ENCODE measurements at places on chromosomes 7 and 10. TPM values are rescaled to one million over a fixed set of nuclear protein-coding genes. Genes with fewer than 3 reads are reported as not detected.

Gene CYP51A1
- total RNA-seq: 38.9 TPM

GRCh38 chr7:30913821-30914515 is 2.3 kb downstream of the AQP1 start:
- DNase-seq: no peak

GRCh38 chr10:13349463-13350274 is 1.6 kb upstream of the SEPHS1 start:
- DNase-seq: peak; percentile 41

GRCh38 chr10:34988397-34989067 is 101.6 kb downstream of the CUL2 start:
- no peak for DNase-seq

DNA sequence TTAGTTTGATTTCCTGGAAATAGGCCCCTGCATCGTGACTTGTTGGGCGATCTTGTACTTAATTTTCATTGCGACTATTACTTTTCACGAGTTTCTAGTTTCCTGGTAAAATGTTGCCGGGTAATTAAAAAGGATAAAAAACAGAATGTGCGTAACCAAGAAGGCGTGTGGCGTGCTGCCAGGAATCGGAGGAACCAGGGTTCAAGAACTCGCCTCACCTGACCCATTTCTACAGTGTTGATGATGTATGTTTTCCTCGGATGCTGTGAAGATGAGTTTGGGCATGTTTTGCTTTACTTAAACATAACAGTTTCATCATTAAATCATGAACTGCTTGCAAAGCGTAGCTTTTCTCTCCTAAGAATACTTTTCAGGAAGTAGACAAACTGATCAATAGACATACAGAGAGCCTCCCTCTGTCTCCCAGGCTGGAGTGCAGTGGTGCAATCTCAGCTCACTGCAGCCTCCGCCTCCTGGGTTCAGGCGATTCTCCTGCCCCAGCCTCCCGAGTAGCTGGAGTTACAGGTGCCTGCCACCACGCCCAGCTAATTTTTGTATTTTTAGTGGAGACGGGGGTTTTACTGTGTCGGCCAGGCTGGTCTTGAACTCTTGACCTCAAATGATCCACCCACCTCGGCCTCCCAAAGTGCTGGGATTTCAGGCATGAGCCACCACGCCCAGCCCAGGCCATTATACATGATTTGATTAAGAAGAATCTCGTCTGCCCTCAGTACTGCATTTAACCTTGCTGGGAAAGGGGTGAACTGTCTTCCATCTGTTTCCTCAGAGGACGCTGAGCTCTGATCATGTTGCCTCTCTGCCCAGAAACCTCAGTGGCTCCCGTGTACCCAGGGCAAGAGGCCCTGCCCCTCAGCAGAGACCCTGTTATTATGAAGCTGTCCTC is 9.1 kb downstream of the FOXK1 start:
- DNase-seq: no peak

- no peak for DNase-seq
Measured at GRCh38 chr10:32061440-32061839, 5.2 kb upstream of the KIF5B start.

DNA sequence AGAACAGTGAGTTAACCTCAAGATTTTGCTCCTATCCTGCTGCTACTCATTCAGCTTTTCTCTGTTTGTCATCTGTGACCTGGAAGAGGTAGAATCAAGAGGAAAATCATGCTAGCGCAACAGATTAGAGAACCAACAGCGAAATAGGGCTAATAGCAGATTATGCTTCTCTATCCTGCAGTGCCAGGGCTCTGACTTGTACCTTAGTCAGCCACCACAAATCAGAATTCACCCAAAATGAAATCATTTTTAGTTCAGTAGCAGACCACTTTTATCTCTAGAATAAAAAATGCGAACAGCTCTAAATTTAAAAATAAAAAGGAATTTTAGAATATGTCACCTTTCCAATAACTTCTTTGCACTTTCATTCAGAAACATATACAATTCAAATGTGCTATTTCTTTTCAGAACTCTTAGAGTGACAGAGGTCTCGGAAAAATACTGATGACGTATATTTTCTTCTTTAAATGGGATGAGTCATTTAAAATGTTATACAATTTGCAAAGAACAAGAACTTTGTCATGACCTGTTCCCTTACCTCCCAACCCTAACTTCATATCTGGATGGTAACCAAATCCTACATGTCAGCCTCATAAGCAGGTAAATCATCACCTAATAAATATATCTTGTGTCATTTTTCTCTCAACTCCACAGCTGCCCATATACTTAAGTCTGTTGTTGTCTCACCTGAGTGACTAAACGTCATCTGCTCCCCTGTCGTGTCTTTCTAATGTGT is 896.4 kb downstream of the PCDH15 start:
- DNase-seq: no peak

Gene CALCR
- not detected for total RNA-seq

GRCh38 chr7:1087952-1088920 is at the start of gene GPER1:
TSS of gene GPER1 (plus strand) at chr7:1088113. CDS start at chr7:1091729, 3,616 bp downstream.
- DNase-seq: peak; percentile 34

- DNase-seq: no peak
Measured at GRCh38 chr7:1486571-1486970, 17.6 kb downstream of the INTS1 start.

DNA sequence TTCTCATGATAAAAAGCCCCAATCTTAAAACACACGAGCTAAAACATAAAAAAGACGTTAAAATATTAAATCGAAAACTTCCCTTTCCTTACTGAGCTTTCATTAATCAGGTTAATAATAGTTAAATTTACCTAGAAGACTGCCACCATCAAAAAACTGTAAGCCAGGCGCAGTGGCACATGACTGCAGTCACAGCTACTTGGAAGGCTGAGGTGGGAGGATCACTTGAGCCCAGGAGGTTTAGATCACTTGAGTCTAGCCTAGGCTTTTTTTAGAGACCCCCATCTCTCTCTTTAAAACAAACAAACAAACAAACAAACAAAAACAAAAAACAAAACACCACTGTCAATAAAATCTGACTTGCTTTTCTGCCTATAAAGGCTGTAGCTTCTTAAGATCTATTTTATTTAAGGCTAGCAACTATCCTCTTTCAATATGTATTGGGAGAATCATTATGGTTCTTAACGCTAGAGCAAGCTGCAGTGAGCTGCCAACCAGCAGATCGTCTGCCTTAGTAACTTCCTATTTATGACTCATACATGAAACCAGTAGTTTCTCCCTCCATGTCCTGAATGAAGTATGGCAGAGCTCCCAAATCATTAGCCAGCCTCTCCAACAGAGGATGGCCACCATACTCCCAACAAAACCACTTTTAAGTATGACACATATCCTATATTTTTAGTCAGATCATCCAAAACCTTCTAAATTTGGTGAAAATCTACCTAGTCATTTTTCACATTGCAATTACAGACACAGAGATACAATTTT is 163.7 kb downstream of the SRPK2 start:
- peak; percentile 92 for DNase-seq

- DNase-seq: no peak
Measured at GRCh38 chr7:71009636-71010035, 122.3 kb upstream of the GALNT17 start.

Gene CXCL12
- total RNA-seq: 109 TPM

DNA sequence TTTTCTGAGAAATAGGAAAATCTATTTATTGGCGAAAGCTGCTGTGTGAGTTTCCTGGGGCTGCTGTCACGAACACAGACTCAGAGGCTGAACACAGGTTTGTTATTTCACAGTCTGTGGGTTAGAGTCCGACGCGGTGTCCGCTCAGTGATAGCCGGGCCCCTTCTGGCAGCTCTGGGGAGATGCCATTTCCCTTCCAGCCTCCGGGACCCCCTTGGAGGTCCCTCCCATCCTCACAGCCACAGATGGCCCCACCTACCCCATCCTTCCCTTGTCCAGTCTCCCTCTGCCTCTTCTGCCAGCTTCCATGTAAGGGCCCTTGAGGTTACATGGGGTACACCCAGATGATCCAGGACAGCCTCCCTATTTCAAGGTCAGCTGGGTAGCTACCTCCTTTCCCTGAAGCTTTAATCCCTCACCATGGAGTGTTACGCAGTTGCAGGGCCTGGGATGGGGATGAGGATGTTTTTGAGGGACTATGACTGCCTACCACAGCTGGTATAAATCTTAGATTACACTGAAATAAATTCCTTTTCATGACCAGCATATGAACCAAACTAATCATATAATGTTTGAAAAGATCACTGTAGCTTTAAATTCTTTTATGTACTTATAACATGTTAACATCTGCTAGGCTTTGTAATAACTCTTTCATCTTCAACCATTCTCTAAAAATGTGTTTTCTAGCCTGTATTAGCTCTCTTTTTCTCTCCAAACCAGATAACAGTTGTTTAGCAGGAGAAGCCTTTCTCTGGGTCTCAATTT is 98.5 kb downstream of the WDR37 start:
- no peak for DNase-seq

DNA sequence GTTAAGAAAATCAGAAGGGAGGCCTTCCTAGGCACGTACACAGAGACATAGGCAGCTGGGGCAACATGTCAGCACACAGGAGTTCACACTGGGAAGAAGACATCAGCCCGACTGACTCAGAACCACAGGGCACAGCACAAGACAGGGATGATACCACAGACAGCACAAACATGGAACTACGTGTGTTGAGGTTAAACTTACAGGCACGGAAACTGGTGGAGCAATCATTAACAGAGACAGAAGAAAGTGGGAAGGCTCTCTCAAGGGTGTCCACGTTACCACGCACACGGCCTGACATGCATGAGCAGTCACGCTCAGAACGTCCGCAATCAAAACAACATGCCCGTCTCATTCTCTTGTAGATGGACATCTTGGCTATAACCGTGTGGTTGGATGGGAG is 636.4 kb downstream of the KCNMA1 start:
- DNase-seq: no peak

Gene GIMAP2
- not detected for total RNA-seq

GRCh38 chr7:82950436-82950835 is 212.2 kb downstream of the PCLO start:
- DNase-seq: no peak

- no peak for DNase-seq
Measured at GRCh38 chr7:134992626-134993179, 6.4 kb downstream of the AGBL3 start.

DNA sequence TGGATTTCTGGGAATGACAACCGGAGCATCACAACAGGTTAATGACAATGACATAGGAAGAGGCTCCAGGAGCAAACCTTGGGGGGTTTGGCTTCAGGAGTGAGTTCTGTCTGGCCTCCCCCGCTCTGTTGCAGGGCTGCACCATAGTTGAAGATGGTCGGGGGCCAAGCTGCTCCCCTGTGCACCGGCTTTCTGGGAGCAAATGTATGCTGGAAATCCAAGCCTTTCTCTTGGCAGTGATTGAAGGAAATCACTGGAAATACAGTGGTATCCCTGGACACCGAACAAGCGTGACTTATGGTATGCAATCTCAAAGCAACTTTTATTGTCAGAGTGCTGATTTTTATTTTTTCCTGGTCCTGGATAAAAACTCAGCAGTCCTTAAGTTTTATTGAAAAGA is 251.9 kb upstream of the ZNF32 start:
- DNase-seq: no peak

GRCh38 chr7:105610165-105610930 is 29.1 kb upstream of the EFCAB10 start:
- no peak for DNase-seq

Gene SMKR1
- total RNA-seq: not detected

Gene FKBP6
- not detected for total RNA-seq

DNA sequence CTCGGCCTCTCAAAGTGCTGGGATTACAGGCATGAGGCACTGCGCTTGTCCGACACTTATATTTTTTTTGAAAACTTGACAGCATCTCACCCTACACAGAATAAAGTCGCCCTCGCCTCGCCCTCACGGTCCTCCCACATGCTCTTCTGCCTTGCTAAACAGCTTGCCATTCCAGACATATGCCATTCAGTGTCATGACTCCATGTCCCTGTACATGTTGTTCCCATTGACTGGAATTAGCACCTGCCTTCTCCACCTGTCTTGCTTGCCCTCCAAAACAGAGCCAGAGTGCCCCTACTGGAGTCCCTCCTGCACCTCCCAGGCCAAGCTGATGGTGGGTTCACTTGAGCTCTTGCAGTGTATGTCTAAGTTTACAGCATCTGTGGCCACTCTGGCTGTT is 6.2 kb downstream of the NIPSNAP2 start:
- no peak for DNase-seq

Gene HSPA12A
- 19.0 TPM for total RNA-seq

Gene ZNF735
- not detected for total RNA-seq

DNA sequence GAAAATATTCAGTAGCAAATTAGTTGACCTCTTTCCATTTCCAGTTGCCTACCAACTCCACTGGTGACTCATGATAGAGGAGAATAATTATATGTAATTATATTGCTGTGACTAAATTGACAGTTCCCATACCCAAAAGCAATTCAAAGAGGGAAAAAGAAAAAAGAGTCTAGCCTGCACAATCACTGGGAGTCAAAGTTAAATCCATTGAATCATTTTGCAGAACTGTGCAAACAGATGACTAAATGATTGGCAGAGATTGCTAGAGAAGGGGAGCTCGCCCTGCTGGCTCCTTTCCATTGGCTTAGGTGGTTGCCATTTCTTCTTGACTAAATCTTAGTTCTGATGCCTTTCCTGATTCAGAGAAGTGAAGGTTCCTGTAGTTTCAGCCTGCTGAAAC is 1228.6 kb upstream of the SORCS1 start:
- peak; percentile 15 for DNase-seq

Gene CYP2C19
- not detected for total RNA-seq

DNA sequence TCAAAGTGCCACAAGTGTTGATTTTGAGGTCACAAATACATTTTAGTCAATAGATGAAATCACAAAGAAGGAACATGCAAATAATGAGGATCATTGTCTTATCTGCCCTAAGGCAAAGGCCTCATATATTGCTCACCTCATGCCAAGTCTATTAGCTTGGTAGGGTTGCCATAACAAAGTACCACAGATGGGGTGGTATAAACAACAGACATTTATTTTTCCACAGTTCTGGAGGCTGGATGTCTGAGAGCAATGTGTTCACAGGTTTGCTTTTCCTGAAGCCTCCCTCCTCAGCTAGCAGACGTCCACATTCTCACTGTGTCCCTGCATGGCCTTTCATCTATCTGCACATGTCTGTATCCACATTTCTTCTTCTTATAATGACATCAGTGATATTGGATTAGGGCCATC is 59.6 kb downstream of the RELN start:
- DNase-seq: no peak

- DNase-seq: no peak
Measured at GRCh38 chr10:58700591-58700990, 187.9 kb downstream of the BICC1 start.

- no peak for DNase-seq
Measured at GRCh38 chr10:70334526-70335245, 47.7 kb downstream of the LRRC20 start.

Gene CNPY1
- total RNA-seq: not detected

GRCh38 chr10:98427011-98427515 is 12.1 kb upstream of the PYROXD2 start:
- DNase-seq: no peak

- DNase-seq: no peak
Measured at GRCh38 chr10:110023785-110024465, 16.1 kb downstream of the ADD3 start.

Gene SEC61G
- 279 TPM for total RNA-seq

- DNase-seq: no peak
Measured at GRCh38 chr7:36204929-36205635, 52.0 kb downstream of the EEPD1 start.

Gene ENTPD1
- total RNA-seq: not detected

Gene PHYH
- total RNA-seq: 19.6 TPM

All from HFFc6 (cell line).